GM04504 (cell line): ENCODE measurements at places on chromosomes 6 and 20.

DNA sequence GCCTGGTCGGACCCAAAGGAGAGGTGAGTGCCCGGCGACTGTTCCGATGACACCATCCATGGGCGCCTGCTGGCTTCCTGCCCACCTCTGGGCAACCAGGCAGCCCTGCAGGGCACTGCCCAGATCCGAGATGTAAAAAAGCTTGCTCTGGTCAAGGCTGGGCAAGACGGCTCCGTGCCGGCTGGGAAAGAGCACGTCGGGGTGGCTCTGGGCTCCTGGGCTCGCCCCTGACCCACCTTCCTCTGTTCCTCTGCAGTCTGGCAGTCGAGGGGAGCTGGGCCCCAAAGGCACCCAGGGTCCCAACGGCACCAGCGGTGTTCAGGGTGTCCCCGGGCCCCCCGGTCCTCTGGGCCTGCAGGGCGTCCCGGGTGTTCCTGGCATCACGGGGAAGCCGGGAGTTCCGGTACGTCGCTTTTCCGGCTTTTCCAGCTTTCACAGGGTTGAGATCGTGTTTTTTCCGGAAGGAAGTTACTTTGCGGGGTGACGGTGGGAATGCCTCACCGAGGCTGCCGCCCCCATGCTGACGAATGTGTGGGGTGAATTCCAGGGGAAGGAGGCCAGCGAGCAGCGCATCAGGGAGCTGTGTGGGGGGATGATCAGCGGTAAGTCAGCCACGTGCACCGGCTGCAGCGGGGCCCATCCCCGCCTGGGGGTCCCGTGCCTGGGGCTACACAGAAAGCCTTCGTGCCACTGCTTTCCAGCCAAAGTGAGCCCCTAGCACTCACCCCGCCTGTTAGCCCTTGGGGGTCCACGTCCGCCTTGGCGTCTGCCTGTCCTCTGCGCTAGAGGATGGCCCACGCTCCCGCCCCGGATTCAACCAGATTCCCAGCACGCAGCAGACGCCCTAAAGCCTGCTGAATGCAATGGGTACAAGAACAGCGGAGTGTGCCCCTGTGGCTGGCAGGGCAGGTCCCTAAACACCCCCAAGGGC lies 19.3 kb downstream of the COL9A3 start:
- DNase-seq: no peak

DNA sequence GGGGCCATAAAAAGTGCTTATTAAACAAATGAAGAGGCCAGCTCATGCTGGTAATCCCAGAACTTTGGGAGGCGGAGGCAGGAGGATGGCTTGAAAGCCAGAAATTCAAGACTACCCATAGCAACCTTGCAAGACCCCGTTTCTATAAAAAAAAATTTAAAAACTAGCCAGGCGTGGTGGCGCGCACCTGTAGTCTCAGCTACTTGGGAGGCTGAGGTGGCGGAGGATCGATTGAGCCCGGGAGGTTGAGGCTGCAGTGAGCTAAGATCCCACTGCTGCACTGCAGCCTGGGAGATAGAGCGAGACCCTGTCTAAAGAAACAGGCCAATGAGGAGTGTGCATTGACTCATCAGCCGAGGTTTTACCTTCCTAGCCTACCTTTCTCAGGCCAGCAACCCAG lies 15.2 kb downstream of the NPEPL1 start:
- no peak for DNase-seq

DNA sequence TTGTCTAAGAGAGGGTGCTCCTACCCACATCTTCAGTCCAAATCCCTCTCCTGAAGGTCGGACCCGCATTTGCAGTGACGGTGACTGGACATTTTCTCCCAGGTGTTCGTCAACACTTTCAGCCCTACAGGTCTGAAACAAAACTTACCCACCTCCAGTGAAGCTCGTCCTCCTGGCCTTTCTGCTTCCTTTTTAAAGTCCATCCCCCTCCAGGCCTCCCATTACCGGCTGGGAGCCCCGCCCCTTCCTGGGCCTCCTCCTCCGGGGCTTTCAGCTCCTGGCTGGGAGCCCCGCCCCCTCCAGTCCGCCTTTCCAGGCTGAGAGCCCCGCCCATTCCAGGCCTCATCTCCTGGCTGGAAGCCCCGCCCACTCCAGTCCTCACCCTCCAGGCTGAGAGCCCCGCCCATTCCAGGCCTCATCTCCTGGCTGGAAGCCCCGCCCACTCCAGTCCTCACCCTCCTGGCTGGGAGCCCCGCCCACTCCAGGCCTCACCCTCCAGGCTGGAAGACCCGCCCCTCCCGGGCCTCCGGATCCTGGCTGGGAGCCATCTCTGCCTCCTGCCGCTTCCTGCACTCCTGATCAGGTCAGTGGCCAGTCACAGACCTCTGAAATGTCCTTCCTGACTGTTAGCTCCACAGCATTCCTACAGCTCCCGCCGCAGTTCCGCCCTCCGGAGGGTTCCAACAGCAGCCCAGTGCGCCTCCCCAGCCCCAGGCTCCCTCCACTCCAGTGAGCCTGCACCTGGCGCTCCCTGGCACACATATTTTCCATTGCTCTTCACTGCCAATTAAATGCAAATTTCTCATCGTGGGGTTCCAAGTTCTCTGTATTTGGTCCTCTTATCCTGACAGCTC lies 98.5 kb downstream of the LY86 start:
- DNase-seq: no peak

- no peak for DNase-seq
Measured at GRCh38 chr6:91083211-91083610, 496.3 kb upstream of the MAP3K7 start.

DNA sequence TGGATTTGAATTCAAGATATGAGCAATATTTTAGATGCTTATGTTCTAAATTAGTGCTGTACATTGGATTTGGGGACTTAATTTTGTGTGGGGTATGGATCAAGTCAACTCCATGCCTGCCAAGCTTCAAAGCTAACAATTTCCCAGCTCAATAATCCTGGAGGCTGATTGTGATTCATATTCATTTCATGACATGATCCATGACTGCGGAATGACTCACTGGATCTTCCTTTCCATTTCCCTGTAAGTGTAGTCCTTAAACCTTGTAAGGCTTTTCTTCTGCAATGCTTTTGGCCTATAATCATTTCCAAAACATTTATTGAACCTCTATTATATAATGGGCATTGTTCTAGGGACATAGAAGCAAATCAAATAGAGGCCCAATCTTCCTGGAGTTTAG lies 44.7 kb upstream of the CCN2 start:
- DNase-seq: peak; percentile 69

GRCh38 chr20:58571693-58572427 lies 56.7 kb upstream of the APCDD1L start:
- DNase-seq: no peak

- DNase-seq: no peak
Measured at GRCh38 chr6:29488874-29489273, 1.1 kb upstream of the MAS1L start.

DNA sequence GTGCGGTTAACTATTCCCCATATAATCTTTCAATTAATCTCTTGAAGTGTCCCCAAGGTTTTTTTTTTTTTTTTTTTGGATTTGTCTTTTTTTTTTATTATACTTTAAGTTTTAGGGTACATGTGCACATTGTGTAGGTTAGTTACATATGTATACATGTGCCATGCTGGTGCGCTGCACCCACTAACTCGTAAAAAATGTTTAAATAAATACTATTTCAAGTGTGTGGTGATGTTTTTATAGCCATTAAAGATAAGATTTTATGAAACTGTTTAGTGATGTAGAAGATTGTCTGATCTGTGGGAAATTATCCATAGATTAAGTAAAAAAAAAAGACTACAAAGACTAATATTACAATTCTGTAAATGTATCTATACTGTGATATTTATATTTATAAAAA lies 12.6 kb upstream of the HLA-DQA1 start:
- DNase-seq: no peak

DNA sequence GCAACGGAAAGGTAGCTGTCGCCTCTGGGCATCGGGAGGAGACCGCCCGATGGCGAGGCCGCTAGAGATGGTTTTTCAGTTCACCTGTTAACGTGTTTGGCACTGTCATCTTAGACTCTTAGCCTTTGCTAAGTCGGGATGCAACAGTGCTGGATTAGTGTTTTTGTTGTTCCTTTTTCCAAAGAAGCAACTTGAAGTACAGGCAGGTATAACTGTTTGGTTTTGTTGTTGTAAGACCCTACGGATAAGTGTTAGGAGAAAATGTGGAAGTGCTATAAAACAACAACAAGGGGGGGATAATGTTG lies 723 bp downstream of the MANEA start:
- no peak for DNase-seq

- DNase-seq: no peak
Measured at GRCh38 chr6:67459556-67459955, 1175.5 kb upstream of the ADGRB3 start.

GRCh38 chr20:34437330-34437986 lies 74.4 kb downstream of the ITCH start:
- DNase-seq: no peak

GRCh38 chr6:148055419-148055818 lies 287.2 kb upstream of the SASH1 start:
- no peak for DNase-seq

DNA sequence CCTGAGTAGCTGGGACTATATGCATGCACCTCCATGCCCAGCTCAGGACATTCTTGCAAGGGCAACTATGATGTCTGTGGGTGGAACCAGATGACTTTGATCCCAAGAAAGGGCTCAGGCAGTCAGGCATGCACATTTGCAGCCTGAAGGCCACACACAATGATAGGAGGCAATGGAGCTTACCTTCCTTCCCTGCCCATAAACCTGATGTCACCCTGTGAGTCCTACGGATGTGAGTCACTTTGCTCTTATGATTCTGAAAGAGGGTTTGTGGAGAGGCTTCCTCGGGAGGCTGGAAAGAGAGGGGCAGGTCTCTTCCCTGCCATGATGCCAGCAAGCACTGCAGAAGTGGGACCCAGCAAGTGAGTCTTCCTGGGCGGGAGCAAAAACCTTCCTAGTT lies 202.4 kb downstream of the LY86 start:
- DNase-seq: no peak

DNA sequence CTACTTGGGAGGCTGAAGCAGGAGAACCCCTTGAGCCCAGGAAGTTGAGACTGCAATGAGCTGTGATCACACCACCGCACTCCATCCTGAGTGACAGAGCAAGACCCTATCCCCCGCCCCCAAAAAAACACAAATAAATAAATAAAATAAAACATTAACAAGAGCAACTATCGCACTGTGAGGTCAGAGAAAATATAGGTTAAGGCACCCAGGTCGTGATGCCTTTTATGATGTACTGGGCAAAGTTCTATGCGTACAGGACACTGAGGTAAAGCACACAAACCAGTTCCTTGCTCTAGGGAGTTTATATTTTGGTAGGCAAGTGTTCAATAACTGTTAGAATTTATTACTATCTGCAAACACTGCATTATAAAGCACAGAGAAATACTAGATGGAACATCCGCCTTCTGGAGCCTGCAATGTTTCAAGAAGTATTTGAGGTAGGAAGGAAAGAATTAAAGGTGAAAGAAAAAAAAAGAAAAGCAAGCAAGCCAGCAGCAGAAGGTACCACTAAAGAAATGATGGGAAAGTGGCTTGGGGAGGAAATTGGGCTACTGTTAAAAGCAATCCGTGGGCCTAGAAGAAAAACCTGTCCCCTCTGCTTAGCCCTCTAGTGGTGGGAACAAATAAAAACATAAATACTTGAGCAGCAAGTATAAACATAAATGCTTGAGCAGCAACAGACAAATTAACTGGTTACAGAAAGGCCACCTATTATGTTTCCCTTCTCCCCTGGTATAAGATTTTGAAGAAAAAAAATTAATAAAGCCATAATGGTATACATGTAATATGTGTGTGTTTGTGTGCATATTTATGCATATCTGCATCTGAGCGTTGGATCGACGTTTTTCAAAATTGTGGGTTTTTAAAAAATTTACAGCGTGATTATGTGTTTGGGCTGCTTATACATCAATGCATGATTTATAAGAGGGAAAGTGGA lies 128.0 kb downstream of the PHACTR1 start:
- peak; percentile 13 for DNase-seq

DNA sequence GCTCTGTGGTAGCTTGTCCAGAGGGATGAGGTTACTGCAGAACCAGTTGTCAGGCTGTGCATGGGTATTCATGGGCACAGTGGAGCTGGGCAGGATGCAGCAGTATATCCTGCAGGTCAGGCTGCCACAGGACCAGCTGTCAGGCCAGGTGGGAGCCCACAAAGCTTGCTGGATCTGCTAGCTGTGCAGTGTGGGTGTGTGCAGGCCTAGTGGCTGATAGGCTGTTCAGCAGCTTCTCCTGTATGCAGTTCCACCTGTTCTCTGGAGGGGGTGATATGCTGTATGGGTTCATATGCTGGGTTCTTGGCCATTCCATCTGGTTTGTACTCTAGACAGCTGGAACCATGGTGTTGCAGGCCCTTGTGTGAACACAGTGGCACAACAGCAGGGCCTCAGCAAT lies 40.6 kb upstream of the TPD52L1 start:
- DNase-seq: no peak

DNA sequence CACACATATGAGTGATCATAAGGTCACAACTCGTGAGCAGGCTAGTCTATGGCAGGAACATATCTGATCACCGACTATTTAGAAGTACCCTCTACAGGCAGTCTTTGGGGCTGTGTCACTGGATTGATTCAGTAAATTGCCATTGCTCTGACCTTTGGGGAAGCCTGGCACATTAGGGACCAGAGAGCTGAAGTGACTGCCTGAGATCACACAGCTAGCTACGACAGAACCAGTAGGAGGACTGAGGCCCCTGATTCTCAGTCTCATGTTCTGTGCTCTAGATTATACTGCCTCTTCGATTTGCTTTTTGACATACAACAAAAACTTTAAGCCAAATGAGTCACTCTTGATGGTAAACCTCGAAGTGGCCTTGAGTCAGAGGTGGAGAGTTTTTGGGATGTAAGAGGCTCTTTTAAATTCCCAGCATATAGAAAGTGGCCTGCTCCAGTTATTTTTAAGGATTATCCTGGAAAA lies 247.5 kb upstream of the SUPT3H start:
- no peak for DNase-seq

DNA sequence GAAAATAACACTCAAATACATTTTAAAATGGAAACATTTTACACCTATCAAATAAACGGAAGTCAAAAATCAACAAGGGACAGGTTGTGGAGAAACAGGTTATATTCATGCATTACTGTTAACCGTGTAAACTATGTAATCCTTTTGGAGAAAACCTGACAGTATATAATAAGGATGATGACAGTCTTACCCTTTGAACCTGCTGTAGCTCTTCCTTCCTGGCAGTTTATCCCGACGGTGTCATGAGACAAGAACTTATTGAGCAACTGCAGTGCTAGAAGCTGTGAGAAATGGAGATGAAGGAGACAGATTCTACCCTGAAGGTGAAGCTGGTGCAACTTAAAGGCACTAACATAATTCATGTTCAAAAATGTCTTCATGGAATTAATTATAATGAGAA lies 76.7 kb downstream of the PLEKHG1 start:
- DNase-seq: no peak
